Activated CD8-positive, alpha-beta T cell treated with anti-CD3 and anti-CD28 coated beads for 36 hours (primary cell): ENCODE measurements at places on chromosomes 2 and 18. TPM values are rescaled to one million over a fixed set of nuclear protein-coding genes. Genes with fewer than 3 reads are reported as not detected.

- DNase-seq: no peak
Observed at GRCh38 chr2:158539176-158540005, 82.6 kb downstream of the PKP4 start.

- DNase-seq: peak; percentile 32
Observed at GRCh38 chr2:100643906-100644501, 81.2 kb downstream of the PDCL3 start.

- no peak for DNase-seq
Observed at GRCh38 chr18:21714474-21714873, 9.9 kb upstream of the ABHD3 start.

DNA sequence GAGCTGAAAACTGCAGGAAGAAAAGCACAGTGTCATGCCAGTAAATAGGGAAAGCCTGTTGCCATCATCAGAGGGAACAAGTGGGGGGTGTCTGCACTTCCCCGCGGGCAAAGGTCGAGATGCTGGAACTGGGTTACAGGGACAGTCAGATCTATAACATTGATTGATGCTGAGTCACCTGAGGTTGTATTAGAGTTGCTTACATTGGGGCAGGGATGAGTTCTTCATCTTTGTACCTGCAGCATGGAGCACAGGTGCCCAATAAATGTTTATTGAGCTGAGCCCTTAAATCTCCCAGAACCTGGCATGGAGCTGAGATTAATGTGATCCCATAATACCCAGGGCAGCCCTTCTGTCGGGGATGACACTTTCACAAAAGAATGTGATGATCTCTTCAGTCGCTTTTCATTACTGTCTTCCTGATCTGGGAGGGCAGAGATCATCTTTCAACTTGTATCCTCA is 5.9 kb upstream of the RNF152 start:
- DNase-seq: no peak

DNA sequence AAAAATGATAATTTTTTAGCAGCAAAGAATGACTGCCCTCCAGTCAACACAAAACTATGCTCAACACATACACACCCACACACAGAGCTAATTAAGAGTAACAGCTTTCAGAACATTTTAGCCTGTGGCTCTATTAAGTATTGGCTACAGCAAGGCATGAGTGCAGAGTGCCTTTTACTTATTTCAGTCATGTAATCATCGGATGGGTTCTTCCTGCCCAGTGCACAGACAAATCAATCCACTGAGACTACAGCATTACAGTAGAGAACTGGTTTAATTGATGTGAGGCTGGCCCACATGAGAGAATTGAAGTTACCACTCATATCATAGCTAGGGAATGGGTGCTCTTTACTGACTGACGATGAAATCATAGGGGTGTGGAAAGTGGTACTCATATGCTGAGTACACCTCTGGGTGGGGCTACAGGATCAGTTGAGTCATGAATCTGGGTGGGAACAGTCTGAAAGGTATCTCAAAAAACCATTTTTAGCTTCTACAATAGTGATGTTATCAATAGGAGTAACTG is 241.0 kb downstream of the FSIP2 start:
- peak; percentile 16 for DNase-seq

DNA sequence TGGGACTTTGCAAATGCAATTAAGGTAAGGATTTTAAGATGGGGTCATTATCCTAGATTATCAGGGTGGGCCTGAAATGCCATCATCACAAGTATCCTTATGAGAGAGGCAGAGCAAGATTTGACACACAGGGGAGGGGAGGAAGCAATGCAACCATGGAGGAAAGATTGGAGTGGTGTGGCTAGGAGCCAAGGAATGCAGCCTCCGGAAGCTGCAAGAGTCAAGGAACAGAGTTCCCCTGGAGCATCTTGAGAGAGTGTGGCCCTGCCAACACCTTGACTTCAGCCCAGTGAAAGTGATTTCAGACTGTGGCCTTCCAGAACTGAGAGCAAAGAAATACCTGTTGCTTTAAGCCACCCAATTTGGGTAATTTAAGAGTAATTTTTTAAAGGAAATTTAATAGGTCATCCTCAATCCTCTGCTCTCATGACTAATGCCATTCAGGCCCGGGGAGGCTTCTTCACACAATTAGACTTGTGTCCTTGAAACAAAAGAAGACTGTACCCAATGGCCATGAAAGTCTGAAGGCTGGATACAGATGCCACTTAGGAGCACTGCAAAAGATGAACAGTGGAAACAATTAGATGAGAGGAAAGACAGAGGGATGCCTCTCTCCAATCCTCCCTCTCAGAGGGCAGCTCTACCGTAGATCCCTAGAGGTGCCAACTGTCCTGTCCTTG is 250.3 kb upstream of the ID2 start:
- no peak for DNase-seq

DNA sequence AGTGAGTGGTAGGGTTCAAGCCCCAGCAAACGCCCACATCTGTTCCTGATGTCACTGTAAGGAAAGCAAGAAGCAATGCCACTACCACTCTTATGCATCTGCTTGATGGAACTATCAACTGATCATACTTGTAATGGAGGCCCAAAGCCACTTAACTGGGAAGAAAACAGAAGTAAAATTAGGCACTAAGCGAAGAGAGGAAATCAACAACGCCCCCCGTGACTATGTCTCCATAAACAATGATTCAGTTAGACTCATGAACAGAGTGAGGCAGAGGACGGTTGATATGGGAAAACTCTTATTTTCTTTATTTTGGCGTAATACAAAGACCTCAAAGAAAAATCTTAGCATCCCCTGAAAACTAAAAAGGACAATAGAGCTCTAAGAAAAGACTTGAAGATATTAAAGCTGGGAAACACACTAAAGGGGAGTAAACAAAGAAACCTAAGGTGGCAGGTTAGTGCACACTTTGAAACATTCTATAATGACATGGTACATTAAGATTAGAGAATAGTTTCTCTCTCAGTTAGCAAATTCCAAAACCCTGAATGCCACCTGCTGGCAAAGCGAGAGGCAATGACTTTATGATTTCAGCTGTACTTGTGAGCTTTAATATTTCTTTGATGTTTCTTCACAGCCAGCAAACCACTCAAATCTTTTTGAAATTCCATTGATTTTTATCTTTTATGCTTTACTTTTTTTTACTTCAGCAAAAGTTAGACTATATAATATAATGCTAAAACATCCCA is 86.5 kb downstream of the LRP2 start:
- DNase-seq: no peak

GRCh38 chr2:234285541-234285940 is 211.3 kb downstream of the ARL4C start:
- DNase-seq: no peak

DNA sequence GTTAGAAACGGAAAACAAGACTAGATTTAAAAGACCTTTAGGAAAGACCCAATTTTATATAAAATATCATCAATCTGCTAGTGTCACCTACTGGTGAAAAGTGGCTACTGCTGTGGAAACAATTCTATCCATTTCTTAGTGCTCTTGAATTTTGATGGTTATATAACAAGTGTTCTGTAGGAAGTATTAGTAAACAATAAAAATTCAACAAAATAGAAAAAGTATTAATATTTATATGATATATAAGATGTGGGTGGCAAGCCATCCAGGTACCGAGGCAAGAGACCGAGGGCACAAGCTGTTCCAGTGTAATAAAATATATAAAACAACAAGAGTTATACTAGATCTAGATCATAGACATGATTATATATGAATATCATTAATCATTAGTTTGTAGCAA is 6.2 kb upstream of the TMEM87B start:
- peak; percentile 40 for DNase-seq

DNA sequence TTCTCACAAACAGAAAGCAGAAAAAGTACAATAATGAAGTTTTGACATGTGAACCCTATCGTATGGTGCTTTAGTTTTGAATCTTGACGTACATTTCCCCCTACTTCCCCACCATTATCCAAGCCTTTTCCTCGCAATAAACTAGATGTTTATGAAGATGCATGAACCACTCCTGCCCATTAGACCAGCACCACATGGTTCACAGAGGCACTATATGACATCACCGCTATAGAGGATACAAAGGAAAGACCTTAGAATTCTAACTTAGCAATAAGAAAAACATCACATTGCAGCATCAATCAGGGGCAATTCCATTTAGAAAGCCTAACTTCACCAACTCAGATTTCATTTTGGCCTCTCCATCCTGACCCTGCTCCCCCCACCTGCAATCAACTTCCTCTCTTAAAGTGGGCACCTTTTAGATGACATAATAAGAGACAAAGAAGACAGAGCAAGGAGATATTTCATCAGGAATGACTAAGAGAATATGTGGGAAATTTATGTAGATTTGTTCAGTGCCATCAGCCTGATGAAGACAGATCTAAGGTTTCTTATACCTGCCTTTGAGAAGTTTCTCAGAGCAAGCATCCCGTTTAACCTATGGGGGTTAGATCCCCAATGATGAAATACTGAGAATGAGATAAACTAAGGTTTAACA is 124.9 kb downstream of the PIGN start:
- no peak for DNase-seq

- DNase-seq: no peak
Observed at GRCh38 chr2:183040604-183041003, 2.3 kb upstream of the NCKAP1 start.

DNA sequence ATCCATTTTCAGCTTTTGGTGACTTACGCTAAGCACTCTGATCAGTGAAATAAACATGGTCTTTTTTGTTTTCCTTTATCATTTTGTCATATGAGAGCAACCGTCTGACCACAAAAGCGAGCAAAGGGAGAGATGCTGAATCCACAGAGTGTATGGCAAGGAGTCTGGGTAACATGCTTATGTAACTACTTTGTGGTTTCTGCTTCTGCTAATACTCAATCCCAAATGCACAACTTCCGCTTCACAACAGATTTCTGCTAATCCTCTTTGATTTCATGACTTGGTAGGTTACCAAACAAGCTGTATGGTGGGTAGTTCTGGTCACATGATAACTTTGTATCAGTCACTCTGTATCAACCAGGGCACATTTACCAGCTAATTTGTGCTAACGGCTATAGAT is 908.4 kb upstream of the CRIM1 start:
- DNase-seq: no peak

DNA sequence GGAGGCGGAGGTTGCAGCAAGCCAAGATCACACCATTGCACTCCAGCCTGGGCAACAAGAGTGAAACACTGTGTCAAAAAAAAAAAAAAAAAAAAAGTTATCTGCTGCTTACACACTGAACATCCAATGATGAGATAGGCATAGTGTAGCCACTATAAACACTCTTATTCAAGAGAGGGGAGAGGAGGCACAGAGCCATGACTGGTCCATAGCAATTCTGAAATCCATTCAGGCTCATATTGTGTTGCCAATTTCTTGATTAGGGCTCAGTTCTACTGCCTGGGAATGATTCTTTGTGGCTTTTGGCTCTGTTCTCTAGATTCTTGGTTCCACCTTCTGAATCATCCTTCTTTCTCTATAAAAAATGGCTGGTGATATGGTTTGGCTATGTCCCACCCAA is 136.1 kb downstream of the ZFP36L2 start:
- DNase-seq: no peak

DNA sequence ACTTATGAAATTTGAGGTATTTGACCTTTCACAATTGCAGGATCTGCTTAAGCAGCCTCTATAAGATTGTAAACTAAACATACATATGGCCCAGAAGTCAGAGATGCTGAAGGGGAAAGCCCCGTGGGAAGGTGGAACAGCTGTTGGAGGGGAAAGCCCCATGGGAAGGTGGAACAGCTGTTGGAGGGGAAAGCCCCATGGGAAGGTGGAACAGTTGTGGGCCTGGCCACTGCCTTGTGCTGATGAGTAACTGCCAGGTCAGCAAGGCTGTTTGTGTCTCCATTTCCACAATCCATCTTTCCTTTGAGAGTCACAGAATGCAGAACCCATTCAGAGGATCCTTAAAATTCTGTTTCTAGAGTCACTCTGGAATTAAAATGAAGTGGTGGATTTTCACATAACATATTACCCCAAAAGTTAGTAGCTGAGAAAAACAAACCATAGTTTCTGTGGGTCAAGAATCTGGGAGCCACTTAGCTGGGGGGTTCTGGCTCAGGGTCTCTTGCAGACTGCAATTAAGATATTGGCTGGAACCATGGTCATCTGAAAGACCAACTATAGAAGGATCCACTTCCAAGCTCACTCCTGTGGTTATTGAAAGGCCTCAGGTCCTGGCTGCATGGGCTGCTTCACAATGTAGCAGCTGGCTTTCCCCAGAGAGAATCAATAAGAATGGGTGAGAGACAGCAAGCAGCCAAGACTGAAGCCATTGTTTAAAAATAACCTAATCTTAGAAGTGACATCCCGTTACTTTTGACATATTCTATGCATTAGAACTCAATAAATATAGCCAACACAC is 86.6 kb upstream of the CAVIN2 start:
- peak; percentile 52 for DNase-seq

DNA sequence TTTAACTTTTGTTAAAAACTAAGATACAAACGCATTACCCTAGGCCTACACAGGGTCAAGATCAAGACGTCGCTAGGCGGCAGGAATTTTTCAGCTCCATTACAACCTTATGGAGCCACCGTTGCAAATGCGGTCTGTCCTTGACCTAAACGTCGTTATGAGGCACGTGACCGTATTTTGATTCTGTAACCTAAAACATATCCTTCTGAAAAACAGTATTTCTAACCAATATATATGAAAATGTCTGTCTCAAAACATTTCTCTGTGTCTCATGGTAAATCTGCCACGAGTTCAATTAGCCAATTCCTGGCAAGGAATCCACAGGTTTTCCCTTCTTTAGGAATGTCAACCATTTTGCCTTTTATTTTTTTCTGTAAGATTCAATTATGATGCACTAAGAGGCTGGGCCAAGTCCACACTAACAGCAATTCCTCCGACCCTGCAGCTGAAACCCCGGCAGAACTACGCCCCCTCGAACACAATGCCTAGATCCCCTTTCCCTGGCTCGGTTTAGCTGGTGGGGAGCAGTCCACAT is 1.7 kb downstream of the RTN4 start:
- peak; percentile 18 for DNase-seq

- DNase-seq: no peak
Observed at GRCh38 chr18:38930881-38931753, 1365.5 kb upstream of the CELF4 start.

DNA sequence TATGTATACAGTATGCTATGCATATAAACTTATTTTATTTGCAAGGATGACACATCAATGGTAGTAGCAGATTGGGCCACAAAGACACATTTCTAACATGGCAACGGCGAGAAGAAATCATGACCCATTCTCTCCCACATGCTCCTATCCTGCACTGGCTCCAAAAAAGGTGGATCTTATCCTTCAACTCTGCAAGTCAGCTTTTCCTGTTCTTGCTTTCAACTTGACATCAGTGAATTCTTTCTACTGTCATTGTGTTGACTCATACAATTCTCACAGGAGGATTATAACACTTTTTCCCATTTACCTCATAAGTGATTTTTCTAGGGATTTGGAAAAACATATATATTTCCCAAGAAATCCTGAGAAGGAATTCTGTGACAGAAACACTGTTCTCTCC is 53.1 kb downstream of the ACVR1 start:
- DNase-seq: no peak

The TTN gene
- total RNA-seq: 2.8 TPM

The BOLL gene
- total RNA-seq: not detected

The EFEMP1 gene
- total RNA-seq: not detected

The UGT1A8 gene
- total RNA-seq: not detected

The PREB gene
- 63.2 TPM for total RNA-seq

The STPG4 gene
- not detected for total RNA-seq

The SH3RF3 gene
- 2.3 TPM for total RNA-seq

The YPEL5 gene
- total RNA-seq: 28.0 TPM

The PID1 gene
- total RNA-seq: not detected

The GAL3ST2 gene
- total RNA-seq: 0.95 TPM
